Substantia nigra (tissue), 51 donors: ENCODE measurements at places on chromosomes 4 and X.

GRCh38 chrX:47854474-47854873 is 17.8 kb downstream of the ZNF81 start:
- DNase-seq: peak; percentile 6

- peak; percentile 58 for DNase-seq
Observed at GRCh38 chr4:51895816-51896408, 53.0 kb downstream of the DCUN1D4 start.

- DNase-seq: no peak
Observed at GRCh38 chrX:9467146-9467545, 2.3 kb downstream of the TBL1X start.

DNA sequence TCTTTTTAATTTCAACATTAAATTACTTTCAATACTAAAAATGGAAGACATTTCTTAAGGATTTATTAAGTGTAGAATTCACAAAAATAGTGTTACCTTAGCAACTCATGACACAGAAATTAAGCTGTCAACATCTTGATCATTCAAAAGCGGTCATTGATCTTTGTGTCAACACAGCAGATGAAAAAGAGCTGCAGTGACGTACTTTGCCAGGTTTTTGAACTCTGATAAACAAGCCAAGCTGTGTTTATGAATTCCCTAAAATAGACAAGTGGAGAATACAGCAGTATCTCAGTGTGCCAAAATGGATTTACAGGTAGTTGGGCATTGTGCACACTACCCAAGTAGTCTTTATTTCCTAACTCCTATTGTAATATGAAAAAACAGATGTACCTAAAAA is 1141.8 kb upstream of the PCDH7 start:
- no peak for DNase-seq

GRCh38 chr4:88821522-88821921 is 123.9 kb upstream of the NAP1L5 start:
- DNase-seq: no peak

DNA sequence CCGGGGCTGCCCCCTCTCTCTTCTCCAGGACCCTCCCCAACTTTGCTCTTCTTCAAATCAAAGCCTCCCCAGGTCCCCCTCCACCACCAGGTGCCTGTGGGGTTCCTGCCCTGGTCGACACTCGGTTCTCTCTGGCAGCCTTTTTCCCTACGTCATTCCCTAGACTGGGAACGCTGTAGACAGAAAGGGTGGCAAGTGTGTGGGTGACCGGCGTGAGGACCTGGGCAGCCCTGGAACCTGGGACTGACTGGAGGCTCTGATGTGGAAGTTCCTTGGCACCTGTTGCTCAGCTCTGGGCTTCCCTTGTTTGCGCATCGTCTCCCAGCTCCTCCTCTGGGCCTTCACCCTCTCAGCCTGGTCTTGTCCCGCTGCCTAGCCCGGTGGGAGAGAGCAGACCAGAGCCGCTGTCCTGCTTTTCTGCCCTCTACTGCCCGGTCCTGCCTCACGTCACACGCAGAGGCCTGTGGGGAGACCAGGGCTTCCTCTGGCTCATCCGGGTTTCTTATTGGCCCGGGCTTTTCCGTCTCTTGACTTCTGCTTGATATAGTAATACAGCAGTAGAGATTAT is 1.3 kb downstream of the TACC3 start:
- DNase-seq: no peak

DNA sequence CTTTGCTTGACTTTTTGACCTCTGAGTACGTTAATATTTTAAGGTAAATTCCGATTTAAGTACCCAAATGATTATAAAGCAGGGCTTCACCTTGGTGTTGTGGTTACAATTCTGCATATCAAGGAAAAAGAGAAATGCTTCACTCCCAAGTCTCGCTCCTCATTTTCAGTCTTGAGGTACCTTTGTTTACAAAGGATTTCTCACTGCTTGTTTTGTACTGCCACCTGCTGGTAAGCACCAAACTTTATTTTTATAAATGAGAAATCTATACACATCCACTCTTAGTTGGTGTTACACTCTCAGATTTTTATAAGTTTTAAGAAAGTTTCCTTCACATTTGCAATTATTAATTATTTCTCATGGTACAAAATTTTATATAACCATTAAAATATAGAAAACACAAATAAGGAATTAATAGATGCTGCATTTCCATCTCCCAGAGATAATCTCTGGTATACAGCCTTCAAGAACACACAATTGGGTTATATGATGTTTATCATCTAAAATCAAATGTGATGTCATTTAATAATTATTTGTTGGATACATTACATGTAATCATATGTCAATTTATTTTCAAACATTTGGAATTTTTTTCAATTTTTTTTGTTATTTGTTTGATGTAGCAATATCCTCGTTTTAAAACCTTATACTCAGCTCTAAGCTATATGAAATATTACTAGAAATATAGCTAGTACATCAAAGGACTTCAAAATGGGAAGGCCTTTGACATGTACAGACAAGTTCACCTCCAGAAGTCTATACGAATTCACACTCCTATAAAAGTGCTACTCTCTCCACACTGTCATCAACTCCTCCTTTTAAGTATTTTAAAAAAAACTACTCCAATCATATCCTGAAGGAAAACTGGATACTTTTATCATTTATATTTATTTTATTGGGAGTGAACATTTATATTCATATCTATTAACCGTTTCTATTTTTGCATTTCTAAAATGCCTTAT is 179.9 kb downstream of the KCNIP4 start:
- DNase-seq: no peak

- DNase-seq: no peak
Observed at GRCh38 chr4:36042122-36042970, 202.0 kb downstream of the ARAP2 start.

DNA sequence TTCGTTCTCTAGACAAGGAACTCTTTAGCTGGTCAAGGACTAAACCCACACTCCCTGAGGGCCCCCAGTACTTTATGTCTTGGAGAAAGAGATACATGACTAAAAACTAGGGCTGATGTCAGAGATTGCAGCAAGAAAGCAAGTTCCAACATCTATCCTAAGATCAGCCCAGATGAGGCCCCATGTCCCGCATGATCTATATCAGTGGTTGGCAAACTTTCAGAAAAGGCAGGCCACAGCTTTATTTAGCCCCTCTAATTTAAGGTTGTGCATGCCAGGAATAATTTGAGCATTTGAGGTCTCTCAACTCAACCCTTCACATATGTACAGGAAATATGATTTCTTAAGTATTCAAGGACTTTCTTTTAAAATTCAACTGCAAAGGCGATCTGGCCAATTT is 44.1 kb upstream of the FRMD7 start:
- no peak for DNase-seq

DNA sequence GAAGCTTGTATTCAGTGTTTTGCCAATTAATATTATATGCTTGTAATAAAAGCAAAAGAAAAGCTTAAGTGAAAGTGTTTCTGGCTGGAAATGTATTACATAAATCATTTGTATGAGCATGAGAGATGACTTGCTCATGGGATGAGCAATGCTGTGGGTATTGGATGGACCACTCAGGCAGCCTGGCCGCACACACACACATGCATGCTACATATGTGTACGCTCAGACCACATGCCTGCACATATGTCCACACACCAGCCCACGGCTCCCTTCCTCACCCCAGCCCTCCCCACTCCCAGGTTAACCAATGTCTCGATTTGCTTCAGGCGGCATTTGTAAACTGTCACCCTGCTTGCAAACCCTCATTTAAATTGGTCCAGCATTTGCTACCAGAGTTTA is 55.9 kb downstream of the CPLX1 start:
- DNase-seq: no peak

- DNase-seq: no peak
Observed at GRCh38 chr4:173934933-173935620, 348.4 kb downstream of the FBXO8 start.

DNA sequence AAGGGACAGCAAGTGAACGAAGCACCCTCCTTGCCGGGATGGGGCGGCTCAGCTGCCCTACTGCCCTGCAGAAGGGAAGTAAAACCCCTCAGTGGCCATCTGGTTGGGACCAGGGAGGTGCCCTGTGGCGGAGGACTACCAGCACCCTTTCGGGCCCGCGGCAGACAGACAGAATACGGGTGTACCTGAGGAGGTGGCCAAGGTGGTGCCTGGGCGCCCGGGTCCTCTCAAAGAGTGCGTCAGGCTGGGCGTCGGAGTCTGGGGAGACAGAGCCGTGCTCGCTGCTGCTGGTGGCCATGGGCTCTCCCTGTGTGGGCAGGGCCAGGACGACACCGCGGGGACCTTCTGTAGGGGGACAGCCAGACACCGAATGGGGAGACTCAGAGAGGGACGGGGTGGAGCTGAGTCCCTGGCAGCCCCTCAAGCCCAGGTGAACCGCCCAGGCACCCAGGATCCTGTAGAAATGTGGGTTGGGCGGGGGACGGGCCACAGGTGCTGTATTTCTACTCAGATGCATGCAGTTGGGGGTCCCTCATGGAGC is 29.7 kb downstream of the PDHA1 start:
- DNase-seq: no peak

- DNase-seq: no peak
Observed at GRCh38 chr4:125728568-125728967, 413.8 kb downstream of the FAT4 start.

- DNase-seq: no peak
Observed at GRCh38 chr4:25844961-25845712, 17.7 kb downstream of the SEL1L3 start.
